CD4-positive, alpha-beta T cell treated with Interleukin-2 at 100 ng/mL for 4 hours (primary cell): ENCODE measurements at places on chromosomes 3 and 15.

- DNase-seq: no peak
Observed at GRCh38 chr15:47959617-47960413, 161.0 kb upstream of the SLC24A5 start.

DNA sequence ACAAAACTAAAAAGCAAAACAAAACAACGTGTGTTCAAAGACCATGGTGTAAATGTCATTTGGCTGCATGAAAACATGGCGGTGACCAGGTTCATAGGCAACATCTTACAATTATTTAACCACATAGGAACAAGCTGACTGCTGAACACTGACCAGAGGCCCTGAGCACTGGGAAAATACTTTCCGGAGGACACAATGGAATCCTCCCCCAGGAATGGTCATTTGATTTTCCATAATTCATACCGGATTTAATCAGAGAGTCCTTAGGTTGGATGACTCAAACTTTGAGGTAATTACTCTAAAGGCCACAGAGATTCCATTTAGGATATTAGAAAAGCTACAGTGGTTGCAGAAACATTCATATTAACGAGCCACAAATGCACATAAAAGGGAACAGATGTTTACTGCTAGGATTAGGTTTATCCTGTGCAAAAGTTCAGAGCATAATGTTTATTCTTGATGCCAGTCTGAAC lies 254.7 kb downstream of the NR1D2 start:
- DNase-seq: no peak

GRCh38 chr3:100103558-100104441 lies 10.5 kb downstream of the FILIP1L start:
- DNase-seq: no peak

- no peak for DNase-seq
Observed at GRCh38 chr15:64311566-64311965, 44.4 kb downstream of the CSNK1G1 start.

GRCh38 chr3:65174713-65175112 lies 486.9 kb upstream of the ADAMTS9 start:
- no peak for DNase-seq

GRCh38 chr3:4850211-4850927 lies 128.9 kb upstream of the BHLHE40 start:
- no peak for DNase-seq

GRCh38 chr15:42890161-42890913 lies 30.2 kb downstream of the TTBK2 start:
- no peak for DNase-seq

- no peak for DNase-seq
Observed at GRCh38 chr3:47092090-47092489, 71.8 kb downstream of the SETD2 start.

GRCh38 chr3:126131881-126132750 lies 48.2 kb upstream of the SLC41A3 start:
- DNase-seq: no peak

GRCh38 chr15:33639978-33640377 lies 328.3 kb upstream of the CHRM5 start:
- no peak for DNase-seq

DNA sequence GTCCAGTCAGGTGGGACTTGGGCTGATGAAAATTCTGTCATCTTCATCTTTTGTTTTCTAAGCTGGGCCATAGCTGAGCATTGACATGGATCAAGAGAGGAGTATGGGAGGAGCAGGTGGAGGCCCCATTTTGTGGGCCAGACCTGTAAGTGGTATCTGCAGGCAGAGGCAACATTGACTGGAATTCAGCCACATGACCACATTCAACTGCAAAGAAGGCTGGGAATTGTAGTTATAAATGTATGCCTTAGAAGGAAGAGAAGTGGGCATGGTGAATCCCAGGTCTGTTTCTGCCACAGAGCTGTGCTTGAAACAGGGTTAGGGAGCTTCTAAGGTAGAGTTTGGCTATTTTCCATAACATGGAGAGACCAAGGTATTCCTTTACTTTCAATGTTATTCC lies 11.4 kb downstream of the KCNAB1 start:
- DNase-seq: no peak

GRCh38 chr3:117674321-117674720 lies 964.7 kb downstream of the TUSC7 start:
- DNase-seq: no peak

- no peak for DNase-seq
Observed at GRCh38 chr3:128567141-128567540, 74.1 kb upstream of the GATA2 start.

DNA sequence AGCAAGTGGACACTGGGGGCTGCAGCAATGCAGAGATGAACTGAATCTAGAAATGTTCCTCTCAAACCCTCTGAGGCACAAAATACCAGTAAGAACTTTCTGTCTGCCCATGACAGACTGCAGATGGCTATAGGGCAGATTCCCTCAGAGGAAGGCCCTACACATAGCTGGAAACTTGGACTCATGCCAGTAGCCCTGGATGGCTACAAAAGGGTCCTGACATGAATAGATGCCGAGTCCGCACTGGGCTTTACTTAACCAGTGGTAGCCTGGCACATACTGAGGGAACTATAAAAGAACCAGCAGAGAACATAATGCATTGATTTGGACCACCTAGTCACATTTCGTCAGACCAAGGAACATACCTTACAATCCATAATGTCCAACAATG lies 66.7 kb downstream of the C3orf80 start:
- no peak for DNase-seq

GRCh38 chr3:10937141-10937825 lies 55.3 kb upstream of the SLC6A1 start:
- DNase-seq: no peak

- peak; percentile 81 for DNase-seq
Observed at GRCh38 chr3:67655364-67656121, 1.1 kb upstream of the SUCLG2 start.

- DNase-seq: no peak
Observed at GRCh38 chr15:47717036-47717612, at the start of gene SEMA6D. Gene SEMA6D, plus strand, starts transcription at chr15:47717505. Its CDS starts 42,294 bp downstream, at chr15:47759799.

DNA sequence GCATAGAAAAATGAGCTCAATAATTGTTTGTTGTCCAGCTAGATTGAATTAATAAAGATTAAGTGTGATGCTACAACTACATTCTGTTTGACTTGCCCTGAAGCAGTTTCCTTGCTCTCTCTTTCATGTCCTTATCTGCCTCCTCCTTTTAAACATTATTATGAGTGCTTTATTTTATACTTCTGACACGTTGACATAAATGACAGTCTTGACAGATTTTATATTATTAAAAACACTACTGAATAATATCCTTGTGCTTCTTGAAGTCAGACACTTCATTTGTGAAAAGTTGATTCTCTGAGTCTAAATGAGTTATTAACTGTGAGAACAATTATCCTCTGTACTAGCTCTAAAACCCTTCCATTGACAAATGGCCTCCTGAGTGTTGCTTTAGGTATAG lies 58.2 kb downstream of the PLCL2 start:
- no peak for DNase-seq

GRCh38 chr3:115164374-115165221 lies 17.5 kb upstream of the ZBTB20 start:
- peak; percentile 37 for DNase-seq

GRCh38 chr3:115859002-115859807 lies 235.9 kb downstream of the GAP43 start:
- DNase-seq: no peak

GRCh38 chr3:13004376-13004775 lies 68.9 kb downstream of the IQSEC1 start:
- no peak for DNase-seq

GRCh38 chr15:95930659-95931375 lies 399.7 kb upstream of the NR2F2 start:
- no peak for DNase-seq

DNA sequence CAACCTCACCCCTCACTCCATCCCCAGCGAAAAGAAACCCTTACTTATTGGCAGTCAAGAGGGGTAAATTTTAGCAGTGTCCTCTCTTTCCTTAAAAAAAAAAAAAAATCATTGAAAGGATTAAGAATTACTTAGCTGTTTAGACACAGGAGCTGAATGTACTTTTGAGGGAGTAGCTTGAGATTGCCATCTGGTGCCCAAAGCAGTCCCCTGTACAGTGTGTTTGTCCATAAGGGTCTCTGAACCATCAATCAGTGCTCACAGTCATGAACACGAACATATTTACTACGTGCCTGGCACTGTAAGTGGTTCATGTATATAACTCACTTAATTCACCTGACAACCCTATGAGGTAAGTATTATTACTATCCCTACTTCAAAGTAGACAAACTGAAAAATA lies 463.5 kb downstream of the RAP2B start:
- no peak for DNase-seq
